Substantia nigra (tissue), 51 donors: ENCODE measurements at places on chromosomes 3 and 15.
A peak's percentile ranks its signal among the peaks of the same experiment; 100 is the strongest.

DNA sequence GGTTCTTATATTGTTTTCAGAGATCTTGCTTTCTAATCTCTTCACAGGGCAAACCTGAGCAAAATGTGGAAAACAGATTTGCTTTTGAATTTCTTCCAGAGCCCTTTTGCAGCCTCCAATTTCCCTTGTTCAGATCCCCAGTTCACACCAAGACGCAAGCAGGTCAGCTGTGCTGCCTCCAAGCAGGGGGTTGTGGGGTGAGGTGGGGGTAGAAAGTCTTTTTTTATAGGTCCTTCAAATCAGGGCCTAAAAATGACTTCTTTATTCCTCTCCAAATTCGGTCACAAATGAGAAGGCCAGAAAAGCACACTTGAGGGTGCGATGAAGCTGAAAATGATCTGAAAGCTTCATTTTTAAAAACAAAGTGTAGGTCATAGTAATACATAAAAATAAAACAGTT lies 26.3 kb upstream of the AVEN start:
- DNase-seq: no peak

DNA sequence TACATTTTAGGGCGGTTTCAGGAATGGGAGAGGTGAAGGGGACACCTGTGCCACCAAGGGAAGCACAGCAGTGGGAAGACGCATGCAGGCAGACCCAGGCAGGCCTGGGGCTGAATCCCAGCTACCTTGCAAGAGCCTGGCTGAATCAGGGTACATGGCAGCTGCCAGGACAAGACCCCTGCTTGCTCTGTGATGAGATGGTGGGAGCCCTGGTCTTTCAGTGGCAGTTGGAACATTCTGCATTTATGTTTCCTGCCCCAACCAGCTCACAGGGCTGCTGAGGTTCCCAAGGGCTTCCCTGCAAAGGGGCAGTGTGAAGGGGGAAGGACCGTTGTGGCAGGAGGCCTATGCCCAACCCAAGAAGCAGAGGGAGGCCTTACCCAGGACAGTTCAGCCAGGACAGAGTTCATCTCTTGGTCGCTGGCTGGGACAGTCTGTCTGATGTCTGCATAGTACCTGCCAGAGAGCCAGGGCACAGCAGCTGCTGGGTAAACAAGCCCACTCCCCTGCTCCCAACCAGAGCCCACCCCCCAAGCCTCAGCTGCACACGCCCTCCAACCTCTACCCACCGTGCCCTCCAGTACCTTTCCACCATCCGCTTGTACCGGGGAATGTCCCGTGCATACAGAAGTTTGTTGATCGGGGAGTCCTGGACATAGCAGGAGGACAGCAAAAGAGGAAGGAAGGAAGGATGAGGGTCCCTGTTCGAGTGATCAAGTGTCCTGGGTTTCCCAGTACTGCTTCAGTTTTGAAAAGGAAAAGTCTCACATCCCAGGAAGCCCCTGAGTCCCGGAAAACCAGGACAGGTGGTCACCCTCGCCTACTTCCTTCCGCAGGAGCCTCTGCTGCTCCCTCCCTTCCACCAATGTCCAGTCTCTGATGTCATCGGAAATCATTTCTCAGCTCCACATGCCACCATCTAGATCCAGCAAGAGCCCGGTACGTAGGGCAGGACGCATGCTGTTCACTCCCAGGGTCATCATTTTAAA lies 23.1 kb downstream of the PLXNB1 start:
- DNase-seq: no peak

GRCh38 chr3:147735616-147736015 lies 326.5 kb downstream of the ZIC1 start:
- no peak for DNase-seq

GRCh38 chr15:65927545-65927944 lies 58.3 kb downstream of the RAB11A start:
- no peak for DNase-seq

GRCh38 chr3:172869784-172870518 lies 119.4 kb downstream of the ECT2 start:
- DNase-seq: no peak

- no peak for DNase-seq
These were observed 61.7 kb upstream of the PLXNA1 start for GRCh38 chr3:126921085-126921824.

GRCh38 chr3:54819946-54820345 lies 107.9 kb downstream of the LRTM1 start:
- no peak for DNase-seq

GRCh38 chr15:51450001-51450400 lies 108.5 kb downstream of the GLDN start:
- DNase-seq: no peak

DNA sequence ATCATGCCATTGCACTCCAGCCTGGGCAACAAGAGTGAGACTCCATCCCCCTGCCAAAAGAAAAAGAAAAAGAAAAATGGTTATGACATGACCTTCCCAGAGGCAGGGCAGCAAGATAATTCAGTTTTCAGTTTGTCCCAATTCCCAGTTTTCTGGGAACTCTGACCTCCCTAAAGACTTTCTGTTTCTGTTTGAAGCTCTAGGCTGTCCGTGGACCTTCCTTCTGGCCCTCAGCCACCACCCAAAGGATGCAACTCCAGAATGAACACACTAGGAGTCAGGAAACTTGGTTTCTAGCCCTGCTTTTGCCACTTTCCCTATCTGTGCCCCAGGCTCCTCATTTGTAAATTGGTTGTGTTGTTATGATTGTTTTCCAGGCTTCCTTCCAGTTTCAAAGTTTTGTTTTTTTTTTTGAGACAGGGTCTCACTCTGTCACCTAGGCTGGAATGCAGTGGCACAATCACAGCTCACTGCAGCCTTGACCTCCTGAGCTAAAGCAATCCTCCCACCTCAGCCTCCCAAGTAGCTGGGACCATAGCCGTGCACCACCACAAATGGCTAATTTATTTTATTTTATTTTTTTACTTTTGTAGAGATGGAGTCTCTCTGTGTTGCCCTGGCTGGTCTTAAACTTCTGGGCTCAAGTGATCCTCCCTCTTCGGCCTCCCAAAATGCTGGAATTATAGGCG lies 68.6 kb downstream of the CDC25A start:
- no peak for DNase-seq

- DNase-seq: no peak
These were observed 316.2 kb upstream of the UMPS start for GRCh38 chr3:124413989-124414598.

- DNase-seq: no peak
These were observed 39.2 kb upstream of the VPS8 start for GRCh38 chr3:184772667-184773272.

GRCh38 chr15:95888762-95889161 lies 441.7 kb upstream of the NR2F2 start:
- DNase-seq: no peak

GRCh38 chr3:62260655-62261054 lies 112.7 kb downstream of the FEZF2 start:
- no peak for DNase-seq

- DNase-seq: no peak
These were observed 50.1 kb downstream of the CALML4 start for GRCh38 chr15:68154923-68155559.

DNA sequence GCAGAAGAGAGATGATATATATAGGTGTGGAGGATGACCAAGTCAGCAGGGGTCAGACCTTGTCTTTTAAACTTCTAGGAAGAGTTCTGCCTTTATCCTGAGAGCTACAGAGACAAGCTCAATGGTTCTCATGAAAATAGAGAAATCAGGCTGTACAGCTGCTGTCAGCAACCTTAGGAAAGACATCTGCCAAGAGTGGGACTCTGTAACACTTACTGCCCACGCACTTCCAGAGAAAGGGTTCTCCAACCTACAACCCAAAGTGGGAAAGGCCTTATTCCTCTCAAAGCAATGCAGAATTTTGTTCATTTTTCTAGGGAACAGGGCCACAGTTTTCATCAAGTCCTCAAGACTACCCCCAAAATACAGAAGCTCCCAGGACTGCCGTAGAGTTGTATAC lies 138.7 kb downstream of the STT3B start:
- no peak for DNase-seq

DNA sequence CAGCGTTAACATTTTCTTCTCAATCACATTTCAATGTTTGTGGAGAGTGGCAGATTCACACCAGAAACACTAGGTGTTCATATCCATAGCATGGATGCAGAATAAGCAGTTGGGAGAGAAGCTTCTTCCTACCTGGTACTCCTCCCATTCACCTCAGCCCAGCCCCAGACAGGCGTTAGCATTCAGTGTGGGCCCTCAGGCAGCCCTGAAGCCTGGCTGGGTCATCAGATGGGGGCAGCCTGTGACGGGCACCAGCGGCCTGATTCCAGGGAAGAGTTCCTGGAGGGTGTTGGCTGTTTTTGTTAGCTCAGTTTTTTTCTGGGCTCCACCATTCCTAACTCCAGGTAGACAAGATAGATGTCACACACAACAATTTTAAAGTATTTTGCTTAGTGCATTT lies 31.1 kb downstream of the APH1B start:
- DNase-seq: no peak

DNA sequence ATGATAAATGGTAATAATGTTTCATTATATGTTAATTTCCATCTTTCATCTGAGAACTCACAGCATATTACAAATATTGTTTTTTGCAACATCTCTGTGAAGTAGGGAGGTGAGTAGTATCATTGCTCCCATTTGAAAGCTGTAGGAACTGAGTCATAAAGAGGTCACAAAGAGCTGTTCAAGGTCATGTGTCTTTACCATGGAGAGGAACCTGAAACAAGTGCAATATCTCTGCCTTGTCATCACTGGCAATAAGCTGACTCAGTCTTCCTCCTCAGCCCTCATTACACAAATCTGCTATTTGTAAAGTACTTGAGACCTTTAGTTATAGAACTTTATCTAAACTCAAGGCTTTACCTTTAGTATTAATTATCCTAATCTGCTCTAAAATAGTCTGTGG lies 4.4 kb upstream of the ATP13A4 start:
- DNase-seq: no peak

DNA sequence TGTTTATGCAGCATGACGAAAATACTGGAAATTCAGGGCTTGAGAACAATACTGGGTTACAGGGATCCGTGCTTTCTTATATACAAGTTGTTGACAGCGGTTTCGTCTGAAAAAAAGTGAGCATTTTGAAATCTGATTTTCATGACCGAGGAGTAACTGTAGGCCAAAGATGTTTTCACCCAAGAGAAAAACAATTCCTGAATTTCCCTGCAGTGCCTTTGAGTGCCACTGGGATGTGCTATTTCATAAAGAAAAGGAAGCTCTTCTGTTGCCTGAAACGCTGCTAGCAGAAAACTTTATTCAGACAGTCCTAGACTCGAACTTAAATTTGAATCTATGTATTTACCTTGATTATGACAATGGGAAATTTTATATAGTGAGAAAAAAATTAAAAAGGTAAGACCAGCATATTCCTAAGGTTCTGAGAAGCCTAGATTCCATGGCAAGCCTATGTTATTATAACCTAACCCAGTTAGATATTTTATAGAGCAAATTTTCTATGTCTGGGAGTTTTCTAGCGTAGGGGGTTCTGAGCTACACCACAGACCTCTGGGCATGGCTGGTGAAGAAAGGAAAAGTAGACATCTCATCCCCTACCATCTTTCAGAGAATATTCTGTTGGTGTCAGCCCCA lies 30.2 kb downstream of the KCNAB1 start:
- DNase-seq: peak; percentile 10

DNA sequence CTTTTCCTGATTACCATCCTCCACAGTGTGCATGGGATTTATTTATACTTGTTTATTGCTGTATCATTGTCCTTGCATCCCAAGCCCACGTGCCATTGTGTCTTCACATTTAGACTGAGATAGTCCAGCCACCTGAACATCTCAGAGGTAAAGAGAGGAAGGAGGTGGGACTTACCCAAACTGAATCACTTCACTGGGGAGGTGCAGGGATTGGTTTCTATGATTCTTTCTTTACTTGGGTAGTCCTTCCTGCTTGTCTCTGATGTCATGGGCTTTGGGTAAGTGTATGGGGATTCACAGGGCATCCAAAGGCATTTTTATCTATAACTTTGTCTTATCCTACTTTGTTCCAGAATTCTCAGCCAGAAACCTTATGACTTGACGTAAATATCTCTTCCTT lies 141.5 kb upstream of the UMPS start:
- DNase-seq: no peak

DNA sequence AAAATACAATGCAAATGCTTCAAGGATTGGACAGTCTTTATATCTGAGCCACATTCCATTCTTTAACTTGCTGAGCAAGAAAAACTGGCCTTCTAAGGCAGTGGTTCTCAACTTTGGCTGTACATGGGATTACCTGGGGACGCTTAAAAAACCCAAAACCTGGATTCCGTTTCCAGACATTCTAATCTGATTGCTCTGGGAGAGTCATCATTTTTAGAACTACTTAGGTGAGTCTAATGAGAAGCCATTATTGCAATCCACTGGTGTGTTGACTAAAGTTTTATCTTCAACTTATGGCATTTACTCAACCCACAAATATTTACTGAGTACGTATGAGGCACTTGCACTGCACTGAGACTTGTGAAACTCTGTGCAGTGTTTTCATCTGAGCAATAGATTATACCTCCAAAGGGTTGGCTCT lies 195.7 kb upstream of the ATP11B start:
- no peak for DNase-seq

DNA sequence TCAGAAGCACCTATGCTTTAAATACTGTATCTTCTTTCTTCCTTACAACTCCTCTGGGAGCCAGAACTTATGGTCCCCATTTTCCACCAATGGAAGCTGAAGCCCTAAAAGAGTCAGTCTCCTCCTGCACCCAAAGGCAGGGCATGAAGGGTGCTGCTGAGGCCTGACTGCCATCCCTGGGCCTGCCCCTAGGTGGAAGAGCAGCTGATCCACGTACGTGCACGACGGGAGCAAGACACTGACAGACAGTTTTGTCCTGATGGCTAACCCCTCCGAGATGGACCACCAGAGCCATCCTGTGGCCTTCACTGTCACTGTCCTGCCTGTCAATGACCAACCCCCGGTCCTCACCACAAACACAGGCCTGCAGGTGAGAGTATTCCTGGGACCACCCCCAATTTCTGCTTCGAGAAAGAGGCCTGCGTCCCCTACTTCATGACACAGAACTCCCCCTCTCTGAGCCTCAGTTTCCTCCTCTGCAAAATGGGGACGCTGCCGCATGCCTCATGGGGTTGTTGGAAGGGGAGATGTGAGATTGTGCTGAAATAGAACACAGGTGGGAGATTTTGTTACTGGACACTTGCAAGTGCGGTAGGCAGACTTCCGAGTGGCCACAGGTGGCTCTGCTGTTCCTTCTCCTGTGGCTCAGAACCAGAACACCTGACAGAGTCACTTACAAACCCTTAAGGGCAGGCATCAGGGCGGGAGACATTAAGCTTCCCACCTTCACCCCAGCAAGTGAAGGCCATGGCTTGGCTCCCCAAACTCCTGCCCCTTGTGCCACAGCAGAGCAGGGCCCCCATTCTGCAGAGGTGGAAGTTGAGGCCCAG lies 175.4 kb downstream of the TBC1D2B start:
- DNase-seq: no peak
